GM23248 (cell line): ENCODE measurements at places on chromosomes 11 and 22.

- DNase-seq = peak; percentile 20
Measured at GRCh38 chr11:69086152-69087132, 37.7 kb downstream of the TPCN2 start.

GRCh38 chr11:34916843-34917770 lies 689 bp downstream of the PDHX start:
- peak; percentile 60 for DNase-seq

DNA sequence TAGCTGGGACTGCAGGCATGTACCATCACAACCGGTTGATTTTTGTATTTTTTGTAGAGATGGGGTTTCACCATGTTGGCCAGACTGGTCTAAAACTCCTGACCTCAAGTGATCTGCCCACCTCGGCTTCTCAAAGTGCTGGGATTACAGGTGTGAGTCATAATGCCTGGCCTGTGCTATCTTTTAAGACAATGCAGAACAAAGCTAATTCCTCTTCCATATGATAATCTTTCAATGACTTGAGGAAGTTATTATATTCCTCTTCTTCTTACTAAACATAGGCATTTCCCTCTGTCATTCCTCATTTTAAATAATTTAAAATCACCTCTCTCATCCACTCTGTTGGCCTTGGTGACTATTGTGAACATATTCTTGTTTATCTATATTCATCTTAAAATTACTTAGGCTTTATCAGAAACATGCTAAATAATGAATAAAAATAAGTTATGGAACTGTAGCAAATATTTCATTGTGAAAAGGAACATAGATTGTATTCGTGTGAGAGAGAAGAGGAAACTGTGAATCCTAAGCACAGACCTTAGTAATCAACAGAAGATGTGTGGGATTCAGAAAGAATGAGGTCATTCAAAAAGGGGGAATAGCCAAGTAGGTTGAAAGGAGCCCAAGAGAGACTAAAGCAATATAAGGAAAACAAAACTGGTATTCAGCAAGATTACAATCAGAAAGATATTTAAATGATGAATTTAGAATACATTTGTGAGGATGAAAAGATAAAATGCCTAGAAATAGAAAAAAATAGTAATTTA lies 269.4 kb downstream of the TTC28 start:
- DNase-seq = peak; percentile 80

GRCh38 chr11:118928101-118928869 lies 2.6 kb upstream of the BCL9L start:
- DNase-seq = peak; percentile 98

DNA sequence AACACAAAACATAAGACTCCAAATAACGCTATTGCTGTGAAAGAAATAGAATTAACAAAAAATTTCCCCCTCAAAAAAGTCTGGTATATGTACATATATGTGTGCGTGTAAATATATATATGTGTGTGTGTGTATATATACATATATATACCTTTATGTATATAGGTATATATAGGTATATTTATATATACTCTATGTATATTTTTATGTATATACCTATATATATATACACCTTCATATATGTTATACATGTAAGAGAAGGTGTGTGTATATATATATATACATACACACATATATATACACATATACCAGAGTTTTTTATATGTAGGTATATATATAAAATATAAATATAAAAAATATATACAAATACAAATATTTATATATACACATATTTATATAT lies 199.2 kb downstream of the RAB38 start:
- no peak for DNase-seq

DNA sequence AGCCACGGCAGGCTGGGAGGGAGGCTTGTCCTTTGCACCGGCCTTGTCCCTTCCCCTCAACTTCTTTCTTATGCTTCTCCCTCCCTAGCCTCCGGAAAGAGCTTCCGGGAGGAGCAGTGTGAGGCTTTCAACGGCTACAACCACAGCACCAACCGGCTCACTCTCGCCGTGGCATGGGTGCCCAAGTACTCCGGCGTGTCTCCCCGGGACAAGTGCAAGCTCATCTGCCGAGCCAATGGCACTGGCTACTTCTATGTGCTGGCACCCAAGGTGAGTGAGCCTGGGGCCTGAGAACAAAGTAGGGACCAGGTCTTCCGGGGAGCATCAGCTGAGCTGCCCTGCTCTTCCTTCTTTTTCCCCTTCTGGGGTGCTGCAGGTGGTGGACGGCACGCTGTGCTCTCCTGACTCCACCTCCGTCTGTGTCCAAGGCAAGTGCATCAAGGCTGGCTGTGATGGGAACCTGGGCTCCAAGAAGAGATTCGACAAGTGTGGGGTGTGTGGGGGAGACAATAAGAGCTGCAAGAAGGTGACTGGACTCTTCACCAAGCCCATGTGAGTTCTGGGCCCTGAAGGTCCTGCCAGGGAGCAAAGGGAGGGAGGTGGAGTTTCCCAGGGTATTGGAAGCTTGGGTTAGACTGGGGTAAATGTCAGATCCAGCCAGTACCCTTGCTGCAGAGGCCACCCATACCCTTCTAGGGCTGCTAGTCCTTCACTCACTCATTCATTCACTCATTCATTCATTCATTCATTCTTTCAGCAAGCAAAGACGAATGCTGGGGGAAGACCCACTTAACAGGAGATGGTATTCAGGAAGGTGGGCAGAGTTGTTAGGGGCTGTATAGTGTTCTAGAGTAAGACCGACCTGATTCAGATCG lies 22.6 kb downstream of the ADAMTS15 start:
- no peak for DNase-seq

DNA sequence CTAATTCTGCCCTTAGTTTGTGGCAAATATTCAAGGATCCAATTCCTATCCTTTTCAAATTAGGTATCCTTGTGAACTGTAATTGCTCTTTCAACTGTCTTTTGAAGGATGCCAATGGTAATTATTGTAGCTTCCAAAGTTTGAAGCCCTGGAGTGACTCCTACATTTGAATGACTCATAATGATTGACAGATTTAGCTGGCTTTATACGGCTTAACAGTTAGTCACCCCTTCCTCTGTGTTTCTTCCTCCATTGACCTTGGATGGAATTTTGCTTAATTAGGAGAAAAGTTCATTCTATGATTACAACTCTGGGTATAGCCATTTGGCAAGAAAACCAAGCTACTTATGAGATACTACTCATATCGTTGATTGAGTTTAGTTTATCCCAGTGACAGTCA lies 639.3 kb upstream of the KIRREL3 start:
- DNase-seq = no peak

- peak; percentile 15 for DNase-seq
Measured at GRCh38 chr22:25661073-25661472, 80.9 kb upstream of the MYO18B start.

GRCh38 chr11:34586488-34587281 lies 34.2 kb upstream of the EHF start:
- DNase-seq = no peak

DNA sequence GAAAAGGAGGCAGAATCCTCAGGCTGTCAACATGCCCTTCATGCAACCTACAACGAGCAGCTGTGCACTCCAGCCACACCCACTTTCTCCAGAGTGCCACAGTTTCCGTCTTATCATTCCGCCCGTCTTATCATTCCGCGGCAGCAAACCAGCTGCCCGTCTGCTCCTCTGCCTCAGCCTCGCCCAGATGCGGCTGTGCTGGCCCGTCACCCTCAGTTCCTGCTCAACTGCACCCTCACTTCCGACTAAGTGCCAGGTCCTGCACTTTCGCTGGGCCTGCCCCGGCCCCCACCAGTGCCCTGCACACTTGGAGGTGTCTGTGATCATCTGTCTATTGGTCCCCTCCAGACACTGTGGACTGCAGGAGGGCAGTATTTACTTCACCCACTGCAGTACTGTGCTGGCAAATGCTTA lies 43.7 kb downstream of the MICAL3 start:
- peak; percentile 54 for DNase-seq
